Stimulated activated CD8-positive, alpha-beta memory T cell treated with anti-CD3 and anti-CD28 coated beads, Interleukin-7, amount 100 ng/mL, for 1 hour (primary cell): ENCODE measurements at places on chromosomes 11 and 22.

DNA sequence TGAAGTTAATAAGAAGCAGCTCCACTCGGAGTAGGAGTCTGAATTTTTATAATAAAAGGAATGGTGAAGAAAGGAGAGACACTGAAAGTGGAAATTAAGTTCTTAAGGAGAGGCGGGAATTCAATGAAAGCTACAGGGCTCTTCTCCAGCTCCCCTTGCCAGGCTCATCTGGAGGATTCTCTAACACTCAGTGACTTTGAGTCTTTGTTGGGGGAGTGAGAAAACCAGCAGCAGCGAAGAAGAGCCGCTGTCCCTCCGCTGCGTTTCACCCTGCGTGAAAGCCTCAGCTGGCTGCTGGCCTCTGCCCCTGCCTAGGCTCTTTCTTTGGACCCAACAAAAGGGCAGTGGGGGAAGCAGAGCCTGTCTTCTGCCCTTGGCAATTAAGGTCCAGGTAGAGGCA is 113.0 kb downstream of the NTM start:
- no peak for DNase-seq

DNA sequence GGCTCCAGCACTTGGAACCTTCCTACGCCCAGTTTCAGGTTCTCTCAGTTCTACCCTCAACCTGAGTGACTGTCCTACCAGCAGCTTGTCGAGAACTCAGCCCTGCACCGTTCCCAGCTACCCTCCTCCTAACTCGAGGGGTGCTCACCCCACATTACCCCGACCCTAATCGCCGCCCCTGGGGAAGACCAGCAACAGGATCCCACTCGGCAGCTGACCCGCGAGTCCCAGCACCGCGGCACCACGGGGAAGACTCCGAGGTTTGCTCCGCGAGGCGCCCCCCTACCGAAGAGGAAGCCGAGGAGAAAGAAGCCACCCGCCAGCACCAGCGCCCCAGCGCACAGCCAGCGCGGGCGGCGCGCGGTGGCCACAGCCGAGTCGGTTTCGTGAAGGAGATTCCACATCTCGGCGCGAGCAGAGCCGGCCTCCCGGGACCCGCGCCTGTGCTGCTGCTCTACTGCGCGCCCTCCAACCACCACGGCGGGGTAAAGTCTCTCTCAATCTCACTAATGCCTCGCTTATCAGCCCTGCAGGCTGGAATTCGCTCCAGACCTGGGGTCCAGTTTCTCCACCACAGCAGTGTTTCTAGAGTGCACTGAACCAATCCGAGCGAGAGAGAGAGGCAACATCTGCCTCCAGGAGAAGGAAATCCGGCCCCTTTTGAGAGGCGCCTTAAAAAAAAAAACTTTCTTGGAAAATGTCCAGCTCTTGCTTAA is at the start of gene FOLH1:
FOLH1 (minus strand) TSS at position 597 of the 716 bp plus-strand sequence; CDS start at position 404, 193 bp downstream.
- no peak for DNase-seq

DNA sequence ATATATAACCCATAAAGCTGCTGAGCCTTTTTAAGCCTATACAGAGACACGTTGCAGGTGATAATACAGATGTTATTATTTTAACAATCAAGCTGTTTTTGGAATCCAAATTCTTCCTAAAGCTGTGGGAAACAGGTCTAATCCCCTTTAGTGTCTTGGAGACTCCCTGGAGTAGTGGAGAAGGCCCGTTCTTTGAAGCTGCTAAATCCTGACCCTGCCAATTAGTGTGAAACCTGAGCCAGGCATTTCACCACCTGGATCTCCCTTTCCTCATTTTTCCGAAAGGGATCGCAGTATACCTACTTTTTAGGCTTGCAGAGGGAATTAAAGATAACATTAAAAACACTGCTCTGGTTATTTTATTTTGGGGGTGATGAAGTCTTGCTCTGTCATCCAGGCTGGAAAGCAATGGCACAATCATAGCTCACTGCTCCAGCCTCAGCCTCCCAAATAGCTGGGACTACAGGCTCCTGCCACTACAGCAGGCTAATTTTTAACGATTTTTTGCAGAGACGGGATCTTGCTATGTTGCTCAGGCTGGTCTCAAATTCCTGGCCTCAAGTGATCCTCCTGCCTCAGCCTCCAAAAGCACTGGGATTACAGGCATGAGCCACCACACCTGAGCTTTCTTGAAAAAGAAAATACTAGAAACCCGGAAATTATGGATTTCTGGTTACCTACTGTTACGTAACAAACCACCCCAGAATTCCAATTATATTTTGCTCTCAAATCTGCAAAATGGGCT is 1.7 kb upstream of the EIF4ENIF1 start:
- DNase-seq, result no peak

DNA sequence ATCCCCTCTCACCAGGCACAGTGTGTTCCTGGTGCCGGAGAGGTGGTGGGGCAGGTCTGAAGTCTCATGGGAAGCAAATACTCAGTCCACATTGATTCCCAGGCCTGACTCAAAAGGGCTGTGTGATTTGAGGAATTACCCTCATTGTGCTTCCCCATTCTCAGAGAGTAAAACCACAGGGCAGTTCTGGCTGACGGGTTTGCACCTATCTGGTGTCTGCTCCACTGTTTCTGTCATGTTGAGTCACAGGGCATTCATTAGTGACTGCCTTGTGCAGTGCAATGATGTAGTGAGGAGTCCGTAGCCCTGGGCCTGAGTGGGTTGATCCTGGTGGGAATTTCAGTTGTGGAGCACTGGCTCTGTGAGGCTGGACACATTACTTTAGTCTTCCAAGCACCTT is 85.2 kb upstream of the ARHGAP20 start:
- no peak for DNase-seq

DNA sequence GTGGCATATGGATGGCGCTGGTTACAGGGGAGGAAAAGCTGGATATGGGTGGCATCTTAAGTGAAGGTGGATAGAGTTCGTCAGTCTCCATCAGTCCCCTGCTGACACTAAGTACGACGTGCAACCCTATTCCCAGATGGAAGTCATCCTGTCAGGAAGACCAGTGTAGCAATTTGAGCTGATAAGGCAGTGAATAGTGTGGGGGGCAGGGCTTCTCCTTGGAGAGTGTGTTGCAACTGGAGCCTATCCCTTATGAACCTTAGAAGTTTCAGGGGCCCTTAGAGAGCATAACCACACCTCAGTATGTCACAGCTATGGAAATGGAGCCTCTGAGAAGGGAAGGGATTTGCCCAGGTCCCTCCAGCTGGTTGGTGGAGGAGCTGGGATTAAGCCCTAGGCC is 36.1 kb upstream of the ANKK1 start:
- no peak for DNase-seq

DNA sequence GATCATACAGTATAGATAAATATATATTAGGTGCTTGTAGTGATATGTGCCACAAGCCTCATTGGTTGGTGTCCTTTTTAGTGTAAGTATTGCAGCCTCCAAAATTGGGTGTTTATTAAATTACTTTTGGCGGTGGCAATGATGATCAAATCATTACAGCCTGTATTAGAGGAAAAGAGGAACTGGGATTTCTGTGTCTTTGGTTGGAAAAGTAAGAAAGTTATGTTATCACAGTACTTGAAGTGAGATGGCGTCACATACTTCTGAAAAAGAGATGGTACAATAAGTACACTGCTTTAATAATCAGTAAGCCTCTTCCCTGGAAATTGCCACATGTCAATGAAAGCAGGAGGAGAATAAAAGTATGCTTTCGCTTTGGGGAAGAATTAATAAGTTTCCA is 523 bp upstream of the MPZL3 start:
- no peak for DNase-seq

GRCh38 chr11:124970925-124971324 is 16.9 kb downstream of the CCDC15 start:
- DNase-seq, result no peak

DNA sequence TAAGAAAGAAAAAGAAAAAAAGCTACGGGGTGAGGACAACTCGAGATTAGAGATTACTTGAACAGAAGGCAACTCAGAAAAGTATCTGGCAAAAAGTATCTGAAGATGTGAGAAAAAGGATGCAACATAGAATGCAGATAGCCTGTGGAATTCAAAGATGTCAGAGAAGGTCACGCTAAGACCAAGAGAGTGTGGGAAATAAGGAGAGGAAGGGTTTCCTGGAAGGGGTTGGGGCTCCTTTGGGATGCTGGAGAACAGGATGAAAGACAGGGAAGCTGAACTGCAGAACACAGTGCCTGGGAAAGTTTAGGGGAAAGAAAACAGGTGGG is 1.2 kb downstream of the GUCY1A2 start:
- no peak for DNase-seq

DNA sequence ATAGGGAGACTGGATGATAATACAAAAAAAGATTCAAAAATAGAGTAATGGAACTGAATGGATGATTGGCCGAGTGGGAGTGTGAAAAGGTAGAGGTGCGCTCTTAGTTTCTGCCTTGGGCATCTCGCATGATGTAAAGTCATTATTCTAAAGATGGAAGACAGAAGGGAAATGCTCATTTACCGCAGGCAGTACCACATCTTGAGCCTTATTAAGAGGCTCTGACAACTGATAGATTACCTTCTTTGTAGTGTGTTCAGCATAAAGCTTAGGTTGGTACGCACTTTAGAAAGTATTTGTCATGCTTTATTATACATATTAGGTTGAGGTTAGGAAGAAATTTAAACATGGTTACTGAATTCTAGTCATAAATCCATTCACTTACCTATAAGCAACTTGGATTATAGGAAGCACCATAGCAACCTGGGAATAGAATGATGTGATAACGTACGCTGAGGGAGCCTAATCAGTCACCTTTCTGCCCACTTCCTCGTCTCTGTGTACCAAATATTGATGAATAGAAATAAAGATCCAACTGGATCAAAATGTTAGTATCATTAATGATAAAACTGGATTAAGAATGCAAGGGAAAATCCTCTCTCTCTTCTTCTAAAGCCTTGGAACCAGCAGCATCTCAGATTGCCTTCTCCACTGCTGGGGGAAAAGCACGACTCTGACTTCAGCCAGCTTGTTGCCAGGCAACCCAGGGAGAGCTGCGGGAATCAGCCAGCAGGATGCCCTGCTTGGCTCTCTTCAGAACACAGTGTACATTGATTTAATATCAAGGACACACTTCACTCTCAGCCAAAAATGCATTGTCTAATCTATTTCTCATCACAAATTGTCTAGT is 29.0 kb upstream of the VWA5A start:
- DNase-seq, result no peak

GRCh38 chr22:34709641-34710040 is 356.3 kb upstream of the ISX start:
- no peak for DNase-seq

- DNase-seq, result no peak
Measured at GRCh38 chr22:45612451-45612901, 59.2 kb upstream of the ATXN10 start.

GRCh38 chr11:119720311-119720913 is 8.6 kb downstream of the NECTIN1 start:
- no peak for DNase-seq

DNA sequence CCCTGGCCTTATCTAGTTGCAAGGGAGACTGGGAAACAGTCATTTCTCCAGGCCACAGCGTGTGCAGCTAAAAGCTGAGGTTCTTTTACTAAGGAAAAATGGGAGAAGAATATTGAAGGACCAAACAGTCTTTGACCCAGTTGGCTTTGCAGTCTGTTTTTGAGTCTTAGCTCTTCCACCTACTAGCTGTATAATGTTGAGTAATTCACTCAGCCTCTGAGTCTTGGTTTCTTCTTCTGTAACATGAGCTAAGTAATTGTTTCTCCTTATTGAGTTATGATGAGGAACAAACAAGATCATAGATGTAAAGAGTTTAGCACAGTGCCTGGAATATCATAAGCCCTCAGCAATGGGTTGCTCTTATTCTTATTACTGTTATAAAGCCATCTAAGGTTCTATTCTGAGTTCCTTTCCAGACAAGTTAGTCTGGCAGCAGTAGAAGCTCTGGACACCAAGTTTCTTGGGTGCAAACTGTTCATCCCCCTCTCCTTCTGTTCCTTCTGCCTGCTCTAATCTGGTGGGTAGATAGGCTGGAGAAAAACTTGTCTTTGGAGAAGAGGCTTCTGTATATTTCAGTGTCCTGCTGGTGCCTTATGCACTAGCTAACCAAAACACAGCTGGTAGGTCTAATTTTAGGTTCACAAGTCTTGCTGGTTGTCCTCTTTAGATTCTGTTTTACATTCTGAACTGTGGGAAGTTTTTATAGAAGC is 13.5 kb downstream of the TRIM44 start:
- no peak for DNase-seq

GRCh38 chr22:46797355-46797754 is 34.9 kb downstream of the TBC1D22A start:
- DNase-seq, result no peak

GRCh38 chr11:16561150-16561549 is 177.3 kb upstream of the C11orf58 start:
- DNase-seq, result no peak

- peak; percentile 47 for DNase-seq
Measured at GRCh38 chr22:25062386-25063085, 110.0 kb downstream of the KIAA1671 start.

DNA sequence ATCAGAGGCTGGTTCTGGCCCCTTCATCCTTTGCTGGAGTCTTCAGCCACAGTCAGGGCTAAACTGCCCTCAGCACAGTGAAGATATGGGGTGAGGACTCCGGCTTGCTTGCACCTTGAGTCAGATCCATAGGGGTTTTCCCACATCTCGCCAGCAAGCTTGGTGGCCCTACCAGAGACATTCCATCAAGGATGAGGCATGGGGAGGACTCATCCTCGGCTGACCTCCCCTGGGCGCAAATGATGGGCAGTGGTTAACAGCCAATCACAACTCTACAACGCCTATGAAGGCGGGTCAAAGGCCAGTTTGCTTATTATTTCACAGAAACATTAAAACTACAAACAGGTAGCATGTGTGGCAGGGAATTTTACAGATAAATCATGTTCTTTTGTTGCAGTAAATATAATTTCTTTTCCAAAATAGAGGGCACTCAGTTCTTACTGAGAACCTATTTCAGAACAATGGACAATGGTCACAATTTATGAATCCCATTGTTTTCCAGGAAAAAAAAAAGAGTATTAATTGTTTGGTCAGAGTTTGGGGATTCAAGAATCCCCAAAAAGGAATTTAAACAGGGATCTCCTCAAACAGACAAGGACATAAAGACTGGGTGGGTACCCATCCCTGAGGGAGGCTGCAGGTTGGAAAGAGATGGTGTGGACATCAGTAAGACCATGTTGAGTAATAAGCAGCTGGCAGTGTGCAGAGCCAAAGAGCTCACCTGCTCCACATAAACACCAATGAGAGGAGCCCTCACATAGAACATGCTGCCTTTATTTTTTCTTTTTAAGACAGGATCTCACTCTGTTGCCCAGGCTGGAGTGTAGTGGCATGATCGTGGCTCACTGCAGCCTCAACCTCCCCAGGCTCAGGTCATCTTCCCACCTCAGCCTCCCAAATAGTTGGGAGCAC is 14.8 kb downstream of the PLAAT3 start:
- DNase-seq, result no peak
